ENCODE measurements at places on chromosomes 6 and 20.

DNA sequence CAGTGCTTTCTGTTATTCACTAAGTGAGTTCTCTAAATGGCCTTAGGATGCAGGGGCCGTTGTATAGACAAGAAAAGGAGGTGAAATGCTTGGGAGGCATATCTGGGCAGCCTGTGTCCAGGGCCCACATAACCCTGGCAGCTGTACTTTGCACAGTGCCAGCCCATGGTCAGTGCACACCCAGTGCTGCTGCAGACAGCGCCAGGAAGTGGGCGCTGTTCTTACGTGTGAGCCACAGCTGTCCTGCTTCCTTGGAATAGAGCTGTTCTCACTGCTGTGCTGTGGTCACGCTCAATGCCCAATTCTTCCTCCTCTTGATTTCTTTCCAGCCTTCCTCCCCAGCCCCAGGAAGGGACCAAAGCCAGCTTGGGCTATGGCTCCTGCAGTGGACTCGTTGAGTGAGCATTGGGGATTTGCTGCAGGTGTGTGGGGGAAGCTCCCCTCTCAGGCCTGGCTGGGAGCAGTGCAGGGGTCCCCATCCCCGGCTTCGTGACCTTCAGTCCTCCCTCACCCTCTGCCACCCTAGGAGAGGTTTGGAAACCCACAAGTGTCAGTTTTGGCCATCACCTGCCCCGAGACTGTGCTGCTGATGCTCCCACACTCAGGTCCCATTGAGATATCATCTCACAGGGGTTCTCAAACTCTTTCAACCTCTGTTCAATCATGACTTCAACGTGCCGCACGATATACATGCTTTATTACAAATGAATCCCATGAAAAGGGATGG, 246.8 kb upstream of the EXOC2 start:
- H3K4me1 ChIP-seq = no peaks in the 10 kb centered on the region
- H3K36me3 ChIP-seq = no peaks in the 10 kb centered on the region
- H3K4me3 ChIP-seq = no peak overlapping the region
- DNase-seq = no peak

GRCh38 chr20:21456207-21456606, 57.7 kb downstream of the NKX2-2 start:
- H3K4me1 ChIP-seq = no peaks in the 10 kb centered on the region
- H3K4me3 ChIP-seq = no peak overlapping the region
- H3K27ac ChIP-seq = no peak overlapping the region
- DNase-seq = no peak
- peaks cover 58% of the 10 kb centered on the region for H3K27me3 ChIP-seq

- peaks cover 74% of the 10 kb centered on the region for H3K4me1 ChIP-seq
- no peak overlapping the region for H3K4me3 ChIP-seq
- H3K36me3 ChIP-seq = no peaks in the 10 kb centered on the region
- DNase-seq = no peak
- no peaks in the 10 kb centered on the region for H3K27me3 ChIP-seq
Observed at GRCh38 chr20:4997222-4997621, 4.1 kb downstream of the SLC23A2 start.

DNA sequence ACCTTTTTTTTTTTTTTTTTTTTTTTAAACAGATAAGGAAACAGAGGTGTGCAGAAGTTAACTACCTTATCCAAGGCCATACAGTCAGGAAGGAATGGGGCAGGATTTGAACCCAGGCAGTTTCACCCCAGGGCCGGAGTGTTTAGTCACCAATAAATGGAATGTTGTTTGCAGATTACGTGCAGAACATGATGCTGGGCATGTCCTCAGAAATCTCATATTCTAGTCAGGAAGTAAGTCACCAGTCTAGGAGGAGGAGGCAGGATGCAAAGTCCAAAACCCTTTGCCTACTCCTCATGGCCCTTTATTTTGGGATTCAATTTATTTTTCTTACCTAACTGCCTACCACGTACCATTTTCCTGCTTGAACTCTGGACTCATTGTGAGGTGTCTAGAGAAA, 57.1 kb upstream of the LRRC1 start:
- H3K4me3 ChIP-seq = no peak overlapping the region
- peaks cover 9% of the 10 kb centered on the region for H3K27me3 ChIP-seq
- H3K27ac ChIP-seq = no peak overlapping the region
- no peak for DNase-seq
- H3K36me3 ChIP-seq = no peaks in the 10 kb centered on the region
- H3K4me1 ChIP-seq = peaks cover 5% of the 10 kb centered on the region

GRCh38 chr6:32589596-32590449, at the start of gene HLA-DRB1:
Gene HLA-DRB1 (minus strand): TSS chr6:32589848. CDS start chr6:32589742, 106 bp downstream.
- peaks cover 43% of the 10 kb centered on the region for H3K36me3 ChIP-seq
- peaks cover 47% of the 10 kb centered on the region for H3K4me1 ChIP-seq
- peak within 1 kb of the TSS; percentile 100 for H3K27ac ChIP-seq
- H3K4me3 ChIP-seq = peak within 1 kb of the TSS; percentile 84
- peak; percentile 81 for DNase-seq

DNA sequence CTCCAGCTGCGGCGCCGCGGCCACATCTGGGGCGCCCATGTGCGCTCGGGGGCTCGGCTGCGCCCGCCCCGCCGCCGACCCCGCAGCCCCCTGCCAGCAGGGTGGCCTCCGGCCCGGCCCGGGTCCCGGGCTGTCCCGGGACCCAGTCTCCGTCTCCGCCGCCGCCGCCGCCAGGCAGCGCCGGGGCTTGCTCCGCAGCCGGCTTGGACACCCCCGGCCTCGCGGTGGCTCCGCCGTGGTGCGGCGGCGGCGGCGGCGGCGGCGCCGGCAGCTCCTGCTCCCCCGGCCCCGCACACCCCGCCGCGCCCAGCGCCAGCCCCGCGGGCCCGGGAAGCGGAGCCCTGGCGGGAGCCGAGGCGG, 219 bp downstream of the ISM1 start:
- DNase-seq = no peak
- peaks cover 3% of the 10 kb centered on the region for H3K4me1 ChIP-seq
- no peak overlapping the region for H3K27ac ChIP-seq
- H3K27me3 ChIP-seq = peaks cover 61% of the 10 kb centered on the region

- H3K27ac ChIP-seq = no peak overlapping the region
- no peaks in the 10 kb centered on the region for H3K27me3 ChIP-seq
- H3K4me1 ChIP-seq = no peaks in the 10 kb centered on the region
- H3K4me3 ChIP-seq = no peak overlapping the region
- no peak for DNase-seq
Observed at GRCh38 chr6:114176726-114177125, 166.1 kb downstream of the HS3ST5 start.

DNA sequence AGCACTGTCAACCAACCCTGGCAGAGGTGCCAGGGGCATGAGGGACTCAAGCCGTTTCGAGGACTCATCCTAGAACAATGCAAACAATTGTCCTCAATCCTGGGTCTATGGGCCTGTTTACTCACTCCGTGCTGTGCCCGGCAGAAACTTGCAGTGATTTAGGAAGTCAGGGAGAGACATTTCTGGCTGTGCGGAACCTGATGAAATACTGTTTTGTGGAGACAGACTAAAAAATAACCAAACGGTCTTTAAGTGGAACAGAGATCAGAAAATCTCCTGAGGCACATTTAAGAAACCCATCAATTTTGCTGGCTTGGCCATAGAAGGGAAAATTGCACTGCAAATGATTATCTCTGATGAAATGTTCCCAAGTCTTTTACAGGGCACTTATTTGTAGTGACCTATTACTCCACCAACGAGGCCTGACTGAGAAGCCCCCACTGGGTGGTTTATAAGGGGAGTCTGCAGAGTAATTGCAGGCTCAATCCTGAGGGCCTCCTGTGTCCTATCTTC, 79.8 kb upstream of the KCNK16 start:
- H3K36me3 ChIP-seq = no peaks in the 10 kb centered on the region
- H3K27me3 ChIP-seq = peaks cover 11% of the 10 kb centered on the region
- no peaks in the 10 kb centered on the region for H3K4me1 ChIP-seq

DNA sequence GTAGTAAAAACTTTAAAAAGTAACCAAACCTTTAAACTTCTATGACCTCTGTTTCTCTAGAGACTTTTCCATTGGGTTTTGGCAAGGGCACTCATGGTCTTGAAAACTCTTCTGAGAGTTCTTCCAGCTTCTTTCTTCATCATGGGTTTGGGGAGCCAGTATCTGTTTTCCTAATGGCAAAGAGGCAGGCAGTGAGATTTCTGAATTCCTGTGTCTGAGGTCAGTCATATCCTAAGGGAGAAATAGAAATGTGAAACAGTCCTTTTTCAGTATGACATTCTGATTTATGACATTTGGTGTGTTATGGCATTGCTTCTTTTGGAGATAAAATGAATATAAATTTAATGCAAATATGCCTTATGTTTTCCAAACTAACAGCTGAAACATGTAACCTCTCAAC, 518.5 kb upstream of the MARCKS start:
- H3K4me1 ChIP-seq = no peaks in the 10 kb centered on the region
- no peaks in the 10 kb centered on the region for H3K36me3 ChIP-seq
- no peak overlapping the region for H3K27ac ChIP-seq
- H3K27me3 ChIP-seq = peaks cover 12% of the 10 kb centered on the region
- H3K4me3 ChIP-seq = no peak overlapping the region

DNA sequence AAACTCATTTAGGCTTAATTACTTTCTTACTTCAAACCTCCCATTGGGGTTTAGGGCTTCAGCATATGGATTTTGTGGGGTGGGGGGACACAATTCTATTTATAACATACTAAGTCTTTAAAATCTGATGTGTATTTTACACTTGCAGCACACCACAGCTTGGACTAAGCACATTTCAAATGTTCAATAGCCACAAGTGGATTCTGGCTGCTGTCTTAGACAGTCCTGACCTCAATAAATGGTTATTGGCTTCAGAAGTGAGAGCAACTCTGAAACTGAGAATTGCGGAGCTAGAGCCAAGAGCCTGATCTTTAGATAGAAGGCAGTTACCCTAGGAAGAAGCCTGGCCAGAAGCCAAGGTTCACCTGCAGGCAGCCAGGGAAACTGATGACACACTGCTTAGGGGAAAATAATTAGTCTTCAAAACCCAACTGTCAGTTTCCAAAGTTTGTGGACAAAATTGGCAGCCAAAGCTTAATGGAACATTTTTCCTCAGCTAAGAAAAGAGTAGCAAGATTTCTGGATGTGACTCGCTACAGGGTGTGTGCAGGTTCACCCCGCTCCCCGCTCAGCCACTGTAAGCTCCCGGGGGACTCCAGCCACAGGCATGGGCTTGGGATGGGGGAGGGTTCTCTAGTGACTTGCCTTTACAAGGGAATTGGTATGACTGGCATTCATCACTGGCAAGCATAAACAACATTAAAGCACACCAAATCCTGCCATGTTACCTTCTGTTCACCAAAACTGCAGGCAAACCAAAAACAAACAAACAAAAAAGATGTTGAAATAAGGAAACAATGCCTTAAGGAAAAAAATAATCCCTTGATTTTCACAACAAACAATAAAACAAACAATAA, 219.8 kb downstream of the TFAP2A start:
- no peaks in the 10 kb centered on the region for H3K36me3 ChIP-seq
- no peak overlapping the region for H3K4me3 ChIP-seq
- H3K27me3 ChIP-seq = no peaks in the 10 kb centered on the region
- H3K4me1 ChIP-seq = no peaks in the 10 kb centered on the region
- DNase-seq = no peak
- H3K27ac ChIP-seq = no peak overlapping the region

- H3K27ac ChIP-seq = no peak overlapping the region
- no peaks in the 10 kb centered on the region for H3K36me3 ChIP-seq
- no peaks in the 10 kb centered on the region for H3K4me1 ChIP-seq
- no peak overlapping the region for H3K4me3 ChIP-seq
- DNase-seq = no peak
Observed at GRCh38 chr6:165638530-165638929, 24.5 kb downstream of the PDE10A start.

GRCh38 chr6:34597605-34598353, 41.6 kb upstream of the SPDEF start:
- H3K36me3 ChIP-seq = no peaks in the 10 kb centered on the region
- no peak overlapping the region for H3K4me3 ChIP-seq

GRCh38 chr20:12110711-12111110, 193.0 kb downstream of the BTBD3 start:
- no peak overlapping the region for H3K27ac ChIP-seq
- H3K4me3 ChIP-seq = no peak overlapping the region
- no peaks in the 10 kb centered on the region for H3K27me3 ChIP-seq
- H3K4me1 ChIP-seq = peaks cover 8% of the 10 kb centered on the region
- no peak for DNase-seq
- H3K36me3 ChIP-seq = no peaks in the 10 kb centered on the region

DNA sequence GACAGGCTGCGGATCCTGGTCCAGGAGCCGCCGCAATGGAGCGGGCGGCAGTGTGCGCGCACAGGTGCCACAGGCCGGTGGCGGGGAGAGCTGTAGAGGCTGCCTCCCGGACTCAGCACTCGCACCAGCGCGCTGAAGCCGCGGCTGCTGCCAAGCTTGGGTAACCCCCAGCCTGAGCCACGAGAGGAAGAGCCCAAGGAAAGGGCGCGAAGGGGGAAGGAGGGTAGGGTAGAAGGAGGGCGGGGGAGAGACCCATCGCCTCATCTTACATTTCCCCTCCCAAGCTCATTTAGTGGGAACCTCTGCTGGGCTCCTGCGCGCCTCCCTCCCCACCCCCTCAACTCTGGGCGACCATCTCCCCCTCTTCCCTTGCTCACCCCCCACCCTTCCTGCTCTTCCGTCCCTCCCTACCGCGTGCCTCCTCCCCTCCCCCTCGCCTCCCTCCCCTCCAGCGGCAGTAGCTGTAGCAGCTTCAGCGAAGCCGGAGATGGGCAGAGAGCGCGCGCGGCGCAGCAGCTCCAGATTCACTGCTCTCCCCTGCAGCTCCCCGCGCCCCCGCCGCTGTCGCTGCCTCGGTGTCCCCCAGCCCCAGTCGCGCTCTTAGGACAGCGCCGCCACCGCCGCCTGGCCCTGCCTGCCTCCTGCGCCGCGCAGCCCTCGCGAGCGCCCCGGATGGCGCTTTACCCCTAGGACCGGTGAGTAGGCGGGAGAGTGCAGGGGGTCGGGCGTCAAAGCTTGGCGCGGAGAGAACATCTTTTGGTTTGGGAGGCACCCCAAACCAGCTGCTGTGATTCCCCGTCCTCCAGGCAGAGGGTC, at the start of gene FUT9:
TSS of gene FUT9 (plus strand) at position 457 of the 816 bp plus-strand sequence. CDS start 187,182 bp downstream, outside the sequence.
- peak within 1 kb of the TSS; percentile 80 for H3K27ac ChIP-seq
- no peaks in the 10 kb centered on the region for H3K36me3 ChIP-seq
- H3K27me3 ChIP-seq = peaks cover 23% of the 10 kb centered on the region
- H3K4me1 ChIP-seq = no peaks in the 10 kb centered on the region
- H3K4me3 ChIP-seq = no peak within 1 kb of the TSS

DNA sequence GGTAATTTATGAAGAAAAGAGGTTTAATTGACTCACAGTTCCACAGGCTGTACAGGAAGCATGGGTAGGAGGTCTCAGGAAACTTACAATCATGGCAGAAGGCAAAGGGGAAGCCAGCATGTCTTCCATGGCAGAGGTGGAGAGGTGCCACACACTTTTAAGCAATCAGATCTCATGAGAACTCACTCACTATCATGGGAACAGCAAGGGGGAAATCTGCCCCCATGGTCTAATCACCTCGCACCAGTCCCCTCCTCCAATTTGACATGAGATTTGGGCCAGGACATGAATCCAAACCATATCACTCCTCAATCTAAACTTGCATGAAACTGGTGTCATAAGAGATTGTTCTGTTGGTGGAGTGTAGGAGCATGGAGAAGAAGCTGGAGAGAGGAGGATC, 51.6 kb upstream of the CCN6 start:
- no peaks in the 10 kb centered on the region for H3K36me3 ChIP-seq
- no peak overlapping the region for H3K4me3 ChIP-seq
- no peak overlapping the region for H3K27ac ChIP-seq
- no peak for DNase-seq
- no peaks in the 10 kb centered on the region for H3K4me1 ChIP-seq
- H3K27me3 ChIP-seq = no peaks in the 10 kb centered on the region

GRCh38 chr6:34386316-34387137, 5.9 kb downstream of the NUDT3 start:
- DNase-seq = no peak
- H3K27ac ChIP-seq = no peak overlapping the region
- no peaks in the 10 kb centered on the region for H3K36me3 ChIP-seq
- peak overlapping the region; percentile 18 for H3K4me3 ChIP-seq
- H3K4me1 ChIP-seq = peaks cover 23% of the 10 kb centered on the region

GRCh38 chr6:34506718-34507117, 40.8 kb downstream of the PACSIN1 start:
- no peak overlapping the region for H3K4me3 ChIP-seq
- no peak for DNase-seq
- no peak overlapping the region for H3K27ac ChIP-seq
- H3K36me3 ChIP-seq = no peaks in the 10 kb centered on the region

Measured in naive B cell (primary cell).